ENCODE measurements at places on chromosomes 4 and X.

GRCh38 chrX:136227948-136228838 is 23.0 kb downstream of the MAP7D3 start:
- DNase-seq, result peak; percentile 39

GRCh38 chr4:163568843-163569242 is 74.4 kb downstream of the TMA16 start:
- DNase-seq, result no peak

DNA sequence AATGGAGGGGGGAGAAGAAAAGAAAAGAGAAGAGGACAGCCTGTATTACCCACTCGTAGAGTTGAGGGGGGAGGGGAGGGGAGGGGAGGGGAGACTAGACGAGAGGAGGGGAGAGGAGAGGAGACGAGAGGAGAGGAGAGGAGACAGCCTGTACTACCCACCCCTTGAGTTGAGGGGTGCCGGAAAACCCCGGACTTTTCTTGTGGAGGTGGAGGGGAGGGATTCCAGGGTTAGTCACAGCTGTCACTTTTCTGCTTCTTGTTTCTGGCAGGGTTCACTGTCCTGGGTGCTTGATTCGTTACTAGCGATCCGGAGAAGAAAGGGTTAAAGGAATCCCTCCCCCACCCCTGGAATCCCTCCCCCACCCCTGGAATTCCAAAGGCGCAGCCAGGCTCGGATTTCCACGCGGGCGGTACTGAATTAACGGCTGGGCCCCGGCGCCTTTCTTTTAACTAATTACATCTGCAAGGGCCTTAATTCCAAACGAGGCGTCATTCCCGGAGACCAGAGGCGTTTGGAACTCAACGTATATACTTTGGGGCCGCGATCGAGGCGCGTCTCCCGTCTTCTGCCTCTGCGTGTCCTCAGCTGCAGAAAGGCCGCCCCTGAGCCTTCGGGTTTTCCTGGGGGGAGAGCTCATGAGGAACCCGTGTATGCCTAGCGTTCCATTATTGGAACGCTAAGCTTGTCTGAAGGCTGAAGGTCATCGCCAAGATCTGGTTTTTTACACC is 20.1 kb upstream of the CSF2RA start:
- no peak for DNase-seq

DNA sequence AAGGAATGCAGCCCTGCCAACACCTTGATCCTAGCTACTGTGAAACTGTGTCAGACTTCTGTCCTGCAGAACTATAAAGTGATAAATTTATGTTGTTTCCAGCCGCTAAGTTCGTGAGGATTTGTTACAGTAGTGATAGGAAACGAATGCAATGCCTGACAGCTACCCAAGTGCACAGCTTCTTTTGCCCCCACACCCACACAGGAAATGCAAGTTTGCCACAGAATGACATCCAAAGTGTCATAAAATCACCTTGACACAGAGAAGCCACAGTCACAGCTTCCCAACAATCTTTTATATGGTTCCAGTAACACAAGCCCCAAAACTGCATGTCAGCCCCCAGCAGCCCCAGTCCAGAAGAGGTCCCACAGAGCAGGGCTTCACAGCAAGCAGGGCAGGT is 216.9 kb upstream of the S100G start:
- DNase-seq, result no peak

DNA sequence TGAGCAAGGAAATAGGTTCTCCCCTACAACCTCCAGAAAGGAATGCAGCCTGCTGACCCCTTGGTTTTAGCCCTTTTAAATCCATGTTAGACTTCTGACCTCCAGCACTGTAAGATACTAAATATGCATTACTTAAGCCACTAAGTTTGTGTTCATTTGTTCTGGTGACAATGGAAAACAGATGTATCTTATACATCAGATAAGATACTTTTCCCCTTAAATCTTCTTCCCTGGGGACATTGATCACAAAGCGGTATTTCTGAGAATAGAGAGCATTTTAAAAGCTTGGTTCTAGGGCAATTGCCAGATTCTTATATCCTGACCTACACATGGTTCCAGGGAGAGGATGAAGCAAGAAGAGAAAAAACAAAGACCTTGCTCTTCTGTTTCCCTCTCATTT is 6.5 kb upstream of the TMEM184C start:
- peak; percentile 69 for DNase-seq

DNA sequence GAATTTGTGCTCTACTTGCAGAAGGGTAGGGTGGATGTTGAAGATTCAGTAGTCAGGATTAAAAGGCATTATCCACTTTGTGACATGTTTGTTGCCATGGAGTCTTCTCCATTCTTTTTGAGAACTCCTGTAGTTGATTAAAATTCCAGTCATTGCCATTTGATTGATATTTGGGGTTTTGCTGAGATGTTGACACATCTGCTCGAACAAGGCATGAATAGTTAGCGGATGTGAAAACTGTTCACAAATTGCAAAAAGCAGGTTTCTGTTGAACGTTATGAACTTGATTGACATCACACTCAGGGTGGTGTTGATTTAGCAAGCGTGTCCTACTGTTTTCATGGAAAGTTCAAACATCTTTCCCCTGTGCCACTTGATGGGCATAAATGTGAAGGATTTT is 16.9 kb downstream of the LIMCH1 start:
- no peak for DNase-seq

GRCh38 chrX:75229774-75230173 is 44.1 kb upstream of the UPRT start:
- DNase-seq, result no peak

DNA sequence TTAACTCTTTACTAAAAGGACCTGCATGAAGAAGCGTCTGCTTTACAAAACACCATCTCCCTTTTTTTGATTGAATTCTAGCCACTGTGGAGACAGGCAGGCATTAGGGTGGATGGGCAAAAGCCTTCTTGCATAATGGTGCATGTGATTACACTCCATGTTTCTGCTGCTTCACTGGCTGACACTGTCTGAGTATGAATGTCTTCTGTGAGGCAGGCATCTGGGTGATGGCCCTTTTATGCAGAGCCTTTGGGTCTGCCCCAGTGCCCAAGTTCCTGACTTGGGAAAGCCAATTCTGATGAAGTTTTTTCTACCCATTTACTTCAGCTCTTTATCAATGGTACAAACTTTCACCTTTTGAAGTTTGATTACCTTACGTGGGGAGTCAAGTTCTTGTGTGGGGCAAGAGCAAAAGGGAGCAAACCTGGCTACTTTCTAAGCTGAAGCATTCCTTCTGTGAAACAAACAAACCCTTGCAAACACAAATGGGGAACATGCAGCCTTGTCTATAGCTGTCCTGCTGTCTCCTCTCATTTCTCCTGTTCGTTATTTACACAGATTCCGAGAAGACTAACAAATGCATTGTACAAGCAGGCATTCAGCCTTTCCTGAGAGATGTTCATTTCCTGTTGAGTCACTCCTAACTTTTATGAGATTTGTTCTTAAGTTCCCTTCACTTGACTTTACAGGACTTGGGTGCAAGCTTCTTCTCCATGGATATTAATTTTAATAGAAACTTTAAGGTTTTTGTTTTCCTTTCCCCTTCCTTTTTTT is 301.9 kb downstream of the TLL1 start:
- DNase-seq, result peak; percentile 3

- peak; percentile 94 for DNase-seq
These were observed 81.5 kb upstream of the EGFL6 start for GRCh38 chrX:13487731-13488505.

GRCh38 chr4:174324725-174325124 is 41.0 kb downstream of the CEP44 start:
- DNase-seq, result peak; percentile 94

DNA sequence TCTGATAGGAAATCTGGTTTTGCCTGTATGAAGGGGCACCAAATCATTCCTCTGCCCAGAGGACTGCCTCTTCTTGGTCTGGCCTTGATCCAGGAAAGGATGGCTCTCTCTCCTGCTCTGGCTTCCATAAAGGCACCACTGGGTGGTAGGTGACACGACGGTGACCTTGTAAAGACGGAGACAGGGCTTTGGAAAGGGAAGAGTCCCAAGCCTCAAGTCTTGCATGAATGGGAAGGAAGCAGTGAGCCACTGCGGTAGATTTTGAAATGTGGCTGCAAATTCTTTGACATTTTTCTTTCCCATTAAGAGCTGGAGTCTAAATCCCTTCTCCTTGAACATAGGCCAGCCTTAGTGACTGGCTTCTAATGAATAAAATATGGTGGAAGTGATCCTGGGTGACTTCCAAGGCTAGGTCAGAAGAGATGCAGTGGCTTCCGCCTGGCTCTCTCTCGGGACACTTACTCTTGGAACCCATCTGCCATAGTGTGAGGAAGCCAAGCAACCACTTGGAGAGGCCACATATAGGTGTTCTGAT is 347.4 kb downstream of the BCOR start:
- no peak for DNase-seq

GRCh38 chr4:141179474-141180373 is 41.0 kb upstream of the ZNF330 start:
- DNase-seq, result no peak

GRCh38 chr4:15689540-15689939 is 7.9 kb downstream of the FAM200B start:
- peak; percentile 33 for DNase-seq

DNA sequence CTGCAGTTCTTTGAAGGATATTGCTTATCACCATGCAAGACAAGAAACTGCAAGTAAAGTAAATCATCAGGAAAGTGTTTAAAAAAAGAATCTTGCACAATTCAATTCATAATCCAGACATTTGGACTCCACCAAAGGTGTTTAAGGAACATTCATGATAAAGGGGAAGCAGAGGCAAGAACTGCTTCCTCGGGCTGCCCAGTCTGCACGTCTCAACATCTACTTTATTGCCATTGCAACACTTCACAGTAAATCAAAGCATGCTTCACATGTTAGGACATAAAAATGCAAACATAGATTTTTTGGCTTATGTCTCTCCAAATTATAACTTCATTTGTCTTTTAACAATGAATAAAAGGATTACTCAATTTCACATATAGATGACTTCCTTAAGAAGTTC is 42.5 kb downstream of the MID1 start:
- peak; percentile 10 for DNase-seq

- peak; percentile 37 for DNase-seq
These were observed 114.1 kb downstream of the SLC10A7 start for GRCh38 chr4:146407669-146408084.

GRCh38 chr4:40536032-40536431 is 93.6 kb downstream of the RBM47 start:
- no peak for DNase-seq

GRCh38 chr4:84442778-84443177 is 56.3 kb downstream of the NKX6-1 start:
- no peak for DNase-seq

DNA sequence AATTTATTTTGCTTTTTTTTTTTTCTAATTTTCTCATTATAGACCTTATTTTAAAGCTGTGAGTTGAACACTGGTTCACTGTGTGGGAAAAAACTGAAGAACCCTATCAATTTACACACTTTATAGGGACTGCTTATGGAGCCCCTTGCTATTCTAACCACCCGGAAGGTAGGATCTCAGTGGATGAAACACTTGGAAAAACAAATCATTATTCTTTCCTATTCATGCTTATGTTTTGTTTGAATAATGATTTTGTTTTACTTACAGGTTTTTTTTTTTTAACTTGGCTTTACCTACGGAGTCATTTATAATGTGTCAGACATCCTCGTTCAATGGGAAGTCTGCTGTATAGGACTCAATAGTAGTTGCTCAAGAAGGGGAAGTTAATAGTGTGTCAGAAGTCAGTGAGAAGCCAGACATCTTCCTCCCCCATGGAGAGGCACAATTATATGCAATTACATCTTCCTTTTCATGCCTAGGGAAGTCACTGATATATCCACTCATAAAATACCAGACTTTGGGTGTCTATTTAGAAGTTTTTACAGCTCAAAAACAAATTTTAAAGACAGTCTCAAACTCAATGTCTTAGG is 113.2 kb downstream of the ARSF start:
- no peak for DNase-seq

- DNase-seq, result no peak
These were observed 57.2 kb downstream of the NHS start for GRCh38 chrX:17432158-17432557.

DNA sequence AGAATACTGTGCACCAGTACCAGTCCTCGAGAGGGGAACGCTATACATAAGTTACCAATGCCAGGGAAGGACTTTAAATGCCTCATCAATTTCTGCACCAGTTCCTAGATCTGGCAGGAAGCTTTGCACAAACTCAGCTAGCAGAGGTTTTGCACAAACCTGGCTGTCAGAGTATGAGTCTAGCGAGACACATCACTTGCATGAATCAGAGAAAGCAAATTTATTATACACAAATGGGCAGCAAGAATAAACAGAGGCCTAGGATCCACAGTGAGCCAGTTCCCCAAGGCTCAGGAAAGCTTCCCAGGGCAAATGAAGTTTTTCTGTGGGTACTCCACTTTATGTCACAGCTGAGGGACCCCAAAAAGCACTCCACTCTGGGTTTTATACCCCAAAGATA is 523.5 kb downstream of the CFAP47 start:
- no peak for DNase-seq

GRCh38 chr4:165124488-165124887 is 11.8 kb upstream of the TMEM192 start:
- DNase-seq, result no peak
